ENCODE measurements at places on chromosomes 7 and 10.
A peak's percentile ranks its signal among the peaks of the same experiment; 100 is the strongest.

GRCh38 chr7:79789584-79790345 is 336.3 kb upstream of the MAGI2 start:
- no peak for DNase-seq

GRCh38 chr10:129949891-129950291 is 14.2 kb downstream of the EBF3 start:
- DNase-seq, result no peak

- no peak for DNase-seq
These were observed 183.7 kb upstream of the FEZF1 start for GRCh38 chr7:122488241-122488640.

GRCh38 chr7:2100278-2101208 is 132.2 kb downstream of the MAD1L1 start:
- no peak for DNase-seq

DNA sequence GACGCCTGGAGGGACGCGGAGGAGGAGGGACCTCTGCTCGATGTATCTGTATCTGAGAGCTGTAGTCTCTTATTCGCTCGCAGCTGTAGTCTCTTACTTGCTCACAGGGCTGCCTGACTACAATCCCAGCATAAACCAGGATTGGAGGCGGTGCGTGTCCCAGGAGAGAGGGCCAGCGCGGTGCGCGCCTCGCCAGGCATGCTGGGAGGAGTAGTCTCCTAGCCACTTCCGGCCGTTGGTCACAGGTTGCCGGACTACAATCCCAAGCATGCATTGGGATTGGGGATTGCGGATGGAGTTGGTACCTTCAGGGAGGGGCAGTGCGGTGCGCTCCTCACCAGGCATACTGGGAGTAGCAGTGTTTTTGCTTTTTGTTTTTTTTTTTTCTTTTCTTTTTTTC is 421.7 kb upstream of the NUPR2 start:
- DNase-seq, result no peak

- DNase-seq, result no peak
These were observed 249.5 kb downstream of the LRRTM3 start for GRCh38 chr10:67175354-67175753.

DNA sequence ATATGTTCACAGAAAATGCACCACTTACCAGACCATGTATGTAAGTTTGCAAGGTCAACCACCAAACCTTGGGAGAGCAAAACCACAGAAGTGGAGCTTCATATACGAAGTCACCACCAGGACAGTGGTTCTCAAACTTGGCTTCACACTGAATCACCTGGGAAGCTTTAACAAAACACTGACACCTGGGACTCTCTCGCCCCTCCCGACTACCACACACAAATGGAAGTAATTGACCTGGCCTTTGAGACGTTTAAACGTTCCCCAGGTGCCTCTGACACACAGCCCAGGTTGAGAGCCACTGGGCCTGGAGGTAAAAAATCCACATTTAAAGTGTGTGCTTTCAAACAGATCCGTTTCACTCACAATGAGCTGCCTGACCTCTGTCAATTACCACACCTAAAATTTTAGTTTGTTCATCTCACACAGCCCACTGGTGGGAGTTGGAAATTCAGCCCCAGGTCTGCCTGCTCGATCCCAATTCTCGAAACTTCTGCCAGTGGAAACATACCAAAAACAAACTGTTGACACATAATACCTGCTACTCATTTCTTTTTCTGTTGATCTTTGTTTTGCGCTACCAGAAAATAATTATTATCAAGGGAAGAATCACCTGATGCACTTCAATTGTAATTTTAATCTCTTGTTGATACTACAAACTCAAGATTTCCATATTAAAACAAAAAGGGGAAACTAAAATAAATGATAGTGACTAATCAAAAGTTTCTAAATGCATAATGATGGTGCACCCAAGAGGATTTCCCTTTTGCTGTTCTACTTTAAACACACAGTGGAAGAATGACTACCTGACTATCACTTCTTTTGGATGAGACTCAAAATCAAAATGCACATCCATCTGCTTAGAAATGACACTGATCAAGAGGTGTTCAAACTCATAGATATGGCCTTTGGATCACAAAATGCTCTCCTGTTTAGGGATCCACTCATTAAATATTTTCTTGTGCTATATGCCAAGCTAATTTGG is 26.6 kb downstream of the CDNF start:
- no peak for DNase-seq

- DNase-seq, result no peak
These were observed 4.5 kb downstream of the KAZALD1 start for GRCh38 chr10:101066146-101066895.

- no peak for DNase-seq
These were observed 253.9 kb downstream of the PPP1R3A start for GRCh38 chr7:113664867-113665266.

DNA sequence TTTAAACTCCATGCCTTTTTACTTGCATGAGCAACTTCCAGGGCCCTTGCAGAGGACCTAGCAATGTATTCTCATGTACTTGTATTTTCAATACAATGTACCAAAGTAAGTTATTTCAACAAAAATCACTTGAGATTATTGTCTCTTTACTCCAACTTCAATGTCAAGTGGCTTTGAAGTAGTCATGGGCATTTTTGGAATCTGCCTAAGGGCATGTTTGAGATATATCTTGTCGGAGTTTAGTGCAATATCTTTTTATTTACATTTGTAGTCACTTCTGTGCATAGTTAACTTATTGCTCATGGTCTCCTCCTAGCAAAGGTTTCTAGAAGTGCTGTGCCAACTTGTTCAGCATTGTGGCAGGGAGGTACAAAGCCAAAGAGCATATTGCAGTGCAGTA is 508.7 kb upstream of the SEMA3D start:
- no peak for DNase-seq

- DNase-seq, result no peak
These were observed 128.9 kb downstream of the RGS10 start for GRCh38 chr10:119413471-119414080.

GRCh38 chr10:6061056-6061455 is 1.1 kb downstream of the IL2RA start:
- DNase-seq, result no peak

DNA sequence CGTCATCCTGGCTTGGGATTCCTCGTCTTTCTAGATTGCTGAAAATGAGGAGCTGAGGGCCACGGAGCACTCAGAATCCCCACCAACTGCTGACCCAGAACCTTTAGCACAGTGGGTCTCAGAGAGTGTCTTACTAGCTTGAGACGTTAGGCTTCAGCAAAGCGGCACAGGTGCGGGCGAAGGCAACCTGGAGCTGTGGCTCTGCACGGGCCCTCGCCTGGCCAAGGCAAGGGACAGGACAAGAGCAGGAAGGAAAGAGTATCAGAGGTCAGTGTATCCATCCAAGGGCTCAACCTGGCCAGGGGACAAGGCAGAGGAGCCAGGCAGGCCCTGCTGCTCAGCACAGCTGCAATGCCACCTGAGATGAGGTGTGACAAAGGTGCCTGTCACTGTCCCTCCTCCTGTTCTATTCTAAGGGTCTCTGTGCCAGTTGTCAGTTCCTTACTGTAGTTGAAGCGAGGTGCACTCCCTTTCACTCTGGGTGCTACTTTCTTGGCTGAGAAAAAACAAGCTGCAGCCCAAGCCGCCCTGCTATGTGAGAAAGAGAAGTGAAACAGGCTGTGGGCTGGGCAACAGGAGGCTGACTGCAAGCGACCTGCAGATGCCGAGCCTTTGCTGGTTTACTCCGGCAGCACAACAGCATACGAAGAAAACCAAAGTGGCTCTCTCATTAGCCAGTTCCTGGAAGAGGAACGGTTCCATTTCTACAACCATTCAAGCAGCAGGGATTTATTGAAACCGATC is 33.3 kb upstream of the KDM7A start:
- DNase-seq, result peak; percentile 95

GRCh38 chr10:124225467-124226270 is 132.3 kb upstream of the CHST15 start:
- no peak for DNase-seq

DNA sequence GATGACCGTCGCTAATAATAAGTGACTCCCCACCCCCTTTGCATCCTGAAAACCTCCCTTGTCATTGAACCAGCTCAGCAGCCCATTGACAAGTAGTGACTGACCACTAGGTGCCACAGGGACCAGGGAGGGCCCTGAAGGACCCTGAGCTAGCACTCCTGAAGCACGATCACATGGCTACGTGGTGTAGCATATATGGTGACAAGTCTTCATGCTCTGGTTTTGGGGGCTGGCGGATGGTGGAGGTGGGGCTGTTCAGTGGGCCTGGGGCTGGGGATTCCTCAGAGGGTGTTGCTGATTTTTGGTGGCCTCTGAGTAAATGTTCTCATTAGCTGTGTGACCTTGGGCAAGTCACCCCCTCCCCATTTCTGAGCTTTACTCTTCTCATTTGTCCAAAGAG is 4.7 kb downstream of the ADAMTS14 start:
- DNase-seq, result no peak

GRCh38 chr10:114328874-114329273 is 75.4 kb downstream of the AFAP1L2 start:
- no peak for DNase-seq

DNA sequence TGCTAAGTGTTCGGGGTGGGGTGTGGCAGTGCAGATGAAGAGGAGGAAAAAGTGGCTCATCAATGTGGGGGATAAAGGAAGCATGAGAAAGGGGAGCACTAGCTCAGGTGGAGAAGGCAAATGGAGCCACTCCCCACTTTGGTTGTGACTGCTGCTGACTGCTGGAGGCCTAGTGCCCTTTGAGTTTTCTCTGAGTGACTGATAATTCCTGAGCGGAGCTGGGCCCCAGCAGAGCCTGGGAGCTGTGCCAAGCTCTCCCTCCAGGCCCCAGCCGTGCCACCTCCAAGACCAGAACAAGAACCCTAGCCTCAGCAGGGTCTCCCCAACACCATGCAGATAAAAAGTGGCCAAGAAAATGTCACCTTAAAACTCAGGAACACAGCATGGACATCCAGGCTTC is 9.7 kb upstream of the RASSF4 start:
- DNase-seq, result no peak

- DNase-seq, result no peak
These were observed 109.0 kb upstream of the PLXNA4 start for GRCh38 chr7:132685277-132685676.

DNA sequence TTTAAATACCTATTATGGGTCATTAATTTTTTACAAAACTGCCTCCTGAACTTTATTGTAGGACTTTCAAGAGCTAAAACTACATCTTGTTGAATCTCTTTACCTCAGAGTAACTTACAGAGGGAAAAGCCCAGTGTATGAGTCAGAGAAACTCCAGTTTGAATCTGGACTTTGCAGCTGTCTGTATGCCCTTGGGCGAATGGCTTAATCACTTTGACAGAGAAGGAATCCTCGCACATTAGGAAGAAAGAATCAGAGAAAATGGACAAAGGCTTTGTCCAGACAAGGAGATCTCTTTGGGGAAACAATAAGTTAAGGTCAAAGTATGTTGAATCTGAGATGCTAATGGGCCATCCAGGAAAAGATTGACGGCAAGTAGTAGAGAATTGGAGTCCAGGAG is 484.2 kb upstream of the CELF2 start:
- DNase-seq, result no peak

DNA sequence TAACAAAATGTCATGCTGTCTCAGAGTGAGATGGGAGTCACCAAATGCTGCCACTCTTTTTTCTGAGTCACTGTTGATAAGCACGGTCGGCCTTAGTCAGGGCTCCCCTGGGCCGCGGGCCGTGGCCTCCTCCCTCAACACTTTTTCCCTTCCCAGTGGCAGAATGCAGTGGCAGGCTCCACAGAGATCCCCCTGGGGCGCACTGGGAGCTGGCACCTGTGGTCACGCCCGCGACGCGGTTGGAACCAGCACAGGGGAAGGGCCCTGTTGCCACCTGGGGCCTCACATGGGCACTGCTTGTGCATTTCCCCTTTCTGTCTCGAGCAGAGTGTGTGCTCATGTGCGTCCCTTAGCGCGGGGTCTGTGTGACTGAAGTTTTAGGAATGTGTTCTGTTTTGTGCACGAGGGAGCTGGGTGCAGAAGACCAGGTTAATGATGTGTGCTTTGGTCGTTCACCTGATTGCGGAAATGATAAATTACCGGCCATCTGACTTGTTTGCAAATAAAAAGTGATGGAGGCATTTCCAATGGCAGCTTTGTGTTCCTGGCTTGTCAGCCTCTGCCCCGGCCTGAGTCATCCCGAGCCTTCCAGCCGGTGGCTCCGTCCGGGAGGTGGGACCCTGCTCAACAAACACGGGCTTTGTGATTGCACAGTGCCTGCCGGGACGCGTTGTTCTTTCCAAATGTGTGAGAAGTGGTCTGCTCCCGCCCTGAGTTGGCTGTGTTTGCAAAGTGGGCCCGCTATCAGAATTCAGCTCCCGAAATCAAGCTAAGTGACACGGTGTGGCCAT is 100.7 kb downstream of the NKX6-2 start:
- no peak for DNase-seq

All from GM12864 (cell line).